Adipose tissue (tissue), 3 donors: ENCODE measurements at places on chromosomes 7 and 10. TPM values are rescaled to one million over a fixed set of nuclear protein-coding genes. Genes with fewer than 3 reads are reported as not detected.

RNF133 gene
- not detected for polyA plus RNA-seq

CYP2C19 gene
- not detected for polyA plus RNA-seq

TMEM176A gene
- polyA plus RNA-seq, result 36.7 TPM

ITIH5 gene
- polyA plus RNA-seq, result 82.5 TPM

SLC39A12 gene
- polyA plus RNA-seq, result not detected

AKR1C4 gene
- polyA plus RNA-seq, result not detected

TRIP6 gene
- 37.1 TPM for polyA plus RNA-seq

MRLN gene
- polyA plus RNA-seq, result not detected

SPDYE3 gene
- 0.15 TPM for polyA plus RNA-seq

EBF3 gene
- polyA plus RNA-seq, result 12.6 TPM

CREB3L2 gene
- 7.9 TPM for polyA plus RNA-seq

HMX3 gene
- polyA plus RNA-seq, result 0.67 TPM

PPP1R17 gene
- polyA plus RNA-seq, result not detected

CCDC71L gene
- polyA plus RNA-seq, result 146 TPM

TMEM236 gene
- 0.13 TPM for polyA plus RNA-seq

MYH16 gene
- polyA plus RNA-seq, result not detected

FOXP2 gene
- polyA plus RNA-seq, result 2.0 TPM

LIPK gene
- polyA plus RNA-seq, result not detected

TRUB1 gene
- polyA plus RNA-seq, result 5.5 TPM

STEAP4 gene
- 24.2 TPM for polyA plus RNA-seq

GNAI1 gene
- polyA plus RNA-seq, result 70.5 TPM

CPA1 gene
- polyA plus RNA-seq, result 12,264 TPM

NT5C3A gene
- polyA plus RNA-seq, result 28.3 TPM

ANKRD61 gene
- 0.07 TPM for polyA plus RNA-seq

ADRB1 gene
- polyA plus RNA-seq, result 1.8 TPM

TIMM23 gene
- 25.0 TPM for polyA plus RNA-seq

GRM8 gene
- not detected for polyA plus RNA-seq

CTAGE6 gene
- polyA plus RNA-seq, result 0.03 TPM

PVRIG gene
- polyA plus RNA-seq, result 0.76 TPM

TRIM73 gene
- polyA plus RNA-seq, result 2.0 TPM

PROSER2 gene
- polyA plus RNA-seq, result 4.2 TPM

CLCN1 gene
- polyA plus RNA-seq, result not detected

SPDYE11 gene
- polyA plus RNA-seq, result not detected

C7orf57 gene
- not detected for polyA plus RNA-seq

EEPD1 gene
- 9.1 TPM for polyA plus RNA-seq

SPDYE16 gene
- 0.10 TPM for polyA plus RNA-seq
